ENCODE measurements at places on chromosomes 16 and 17.

DNA sequence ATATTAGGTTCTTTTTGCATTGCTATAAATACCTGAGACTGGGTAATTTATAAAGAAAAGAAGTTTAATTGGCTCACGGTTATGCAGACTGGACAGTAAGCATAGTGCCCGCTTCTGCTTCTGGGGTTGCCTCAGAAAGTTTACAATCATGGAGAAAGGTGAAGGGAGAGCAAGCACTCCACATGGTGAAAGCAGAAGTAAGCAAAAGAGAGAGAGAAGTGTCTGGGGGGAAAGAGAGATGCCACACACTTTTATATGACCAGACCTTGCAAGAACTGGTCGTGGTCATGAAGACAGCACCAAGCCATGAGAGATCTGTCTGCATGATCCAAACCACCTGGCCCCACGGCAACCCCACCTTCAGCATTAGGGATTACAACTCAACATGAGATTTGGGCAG is 45.4 kb downstream of the KCNJ16 start:
- no peak for DNase-seq

DNA sequence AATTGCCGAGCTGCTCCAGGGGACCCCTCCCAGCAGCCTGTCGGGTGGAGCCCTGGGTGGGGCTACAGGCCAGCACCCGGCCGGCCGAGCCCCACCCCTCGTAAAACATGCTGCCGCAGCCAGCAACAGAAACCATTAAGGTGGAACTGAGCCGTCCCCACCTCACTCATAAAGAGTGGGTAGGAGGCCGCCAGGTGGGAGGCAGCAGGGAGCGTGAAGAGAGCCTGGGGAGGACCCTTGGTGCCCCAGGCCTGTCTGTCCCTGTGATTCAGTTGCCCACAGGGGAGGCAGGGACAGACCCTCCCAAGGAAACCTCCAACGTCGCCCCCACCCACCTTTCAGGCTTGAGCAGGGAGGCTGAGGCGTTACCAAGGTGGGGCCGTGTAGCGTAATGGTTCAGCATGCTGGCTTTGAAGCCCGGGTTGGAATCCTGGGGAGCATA is 8.4 kb downstream of the FOXN1 start:
- DNase-seq: no peak

- peak; percentile 12 for DNase-seq
These were observed 180.9 kb downstream of the RPTOR start for GRCh38 chr17:80725517-80725916.

DNA sequence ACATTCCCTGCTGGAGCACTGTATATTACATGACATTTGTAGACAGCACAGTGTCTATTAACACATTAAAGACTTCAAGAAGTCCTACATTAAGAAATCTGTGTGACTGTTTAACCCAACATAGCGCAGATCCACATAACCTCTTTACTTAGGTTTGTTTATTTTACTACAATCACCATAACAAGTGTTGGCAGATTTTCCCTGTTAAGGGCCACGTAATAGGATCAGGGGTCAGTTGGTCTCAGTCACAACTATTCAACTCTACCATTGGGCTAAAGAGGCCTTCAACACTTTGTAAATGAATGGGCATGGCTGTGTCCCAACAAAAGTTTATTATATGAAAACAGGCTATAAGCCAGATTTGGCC is 51.3 kb upstream of the ADORA2B start:
- DNase-seq: peak; percentile 29

DNA sequence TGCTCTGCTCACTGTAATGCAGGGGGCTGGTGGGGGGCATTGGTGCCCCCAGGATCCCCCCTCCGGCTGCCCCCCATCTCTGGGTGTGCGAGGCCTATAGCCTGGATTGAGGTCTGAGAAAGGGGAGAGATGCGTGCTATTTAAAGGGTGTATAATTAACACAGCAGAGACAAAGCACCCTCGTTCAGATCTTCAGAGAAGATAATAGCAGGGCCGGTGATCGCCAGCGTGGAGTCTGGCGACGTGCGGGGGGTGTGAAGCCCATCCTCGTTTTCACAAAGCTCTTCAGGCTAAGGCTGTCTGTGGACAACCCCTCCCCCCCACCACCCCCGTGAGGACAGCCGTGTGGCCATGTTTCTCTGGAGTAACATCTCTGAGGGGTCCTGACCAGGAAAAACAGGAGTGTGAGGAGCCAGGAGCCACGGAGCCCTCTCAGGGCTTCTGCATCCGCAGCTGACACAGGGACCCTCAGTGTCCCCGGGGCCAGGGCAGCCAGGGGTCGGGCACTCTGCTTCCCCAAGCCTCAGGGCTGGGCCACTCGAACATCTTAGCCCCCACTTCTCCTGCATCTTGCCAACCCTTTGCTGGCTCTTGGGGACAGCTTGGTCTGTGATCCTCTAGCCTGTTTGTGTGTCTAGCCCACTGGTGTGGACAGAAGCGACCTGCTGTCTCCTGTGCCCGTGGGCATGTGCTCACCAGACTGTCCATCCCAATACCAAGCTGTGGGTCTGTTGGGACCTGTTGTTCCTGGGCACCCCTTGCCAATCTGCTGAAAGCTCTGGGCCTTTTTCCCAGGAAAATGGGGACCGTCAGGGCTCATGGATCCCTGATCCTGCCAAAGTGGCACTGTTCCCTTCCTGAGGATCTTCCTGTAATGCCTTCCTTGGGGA is 58.9 kb downstream of the BAIAP2 start:
- DNase-seq: no peak

DNA sequence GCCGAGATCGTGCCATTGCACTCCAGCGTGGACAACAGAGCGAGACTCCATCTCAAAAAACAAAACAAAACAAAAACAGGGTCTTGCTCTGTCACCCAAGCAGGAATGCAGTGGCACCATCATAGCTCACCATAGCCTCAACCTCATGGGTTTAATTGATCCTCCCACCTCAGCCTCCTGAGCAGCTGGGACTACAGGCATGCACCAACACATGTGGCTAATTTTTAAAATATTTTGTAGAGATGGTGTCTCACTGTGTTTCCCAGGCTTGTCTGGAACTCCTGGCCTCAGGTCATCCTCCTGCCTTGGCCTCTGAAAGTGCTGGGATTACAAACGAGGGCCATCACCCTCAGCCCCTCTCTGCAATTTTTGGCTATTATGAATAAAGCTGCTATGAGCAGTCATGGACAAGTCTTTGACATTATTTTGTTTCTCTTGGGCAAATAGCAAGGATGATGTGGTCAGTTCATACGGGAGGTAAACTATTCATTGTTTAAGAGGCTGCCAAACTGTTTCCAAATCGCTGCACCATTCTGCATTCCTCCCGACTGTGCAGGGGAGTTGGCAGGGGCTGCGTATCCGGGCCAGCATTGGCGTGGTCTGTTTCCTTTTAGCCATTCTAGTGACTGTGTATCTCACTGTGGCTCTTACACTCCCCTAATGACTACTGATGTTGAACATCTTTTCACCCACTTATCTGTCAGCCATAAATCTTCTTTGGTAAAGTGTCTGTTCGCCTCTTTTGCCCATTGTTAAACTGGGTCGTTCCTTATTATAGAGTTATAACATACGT is 21.1 kb downstream of the EIF4A3 start:
- DNase-seq: peak; percentile 84

DNA sequence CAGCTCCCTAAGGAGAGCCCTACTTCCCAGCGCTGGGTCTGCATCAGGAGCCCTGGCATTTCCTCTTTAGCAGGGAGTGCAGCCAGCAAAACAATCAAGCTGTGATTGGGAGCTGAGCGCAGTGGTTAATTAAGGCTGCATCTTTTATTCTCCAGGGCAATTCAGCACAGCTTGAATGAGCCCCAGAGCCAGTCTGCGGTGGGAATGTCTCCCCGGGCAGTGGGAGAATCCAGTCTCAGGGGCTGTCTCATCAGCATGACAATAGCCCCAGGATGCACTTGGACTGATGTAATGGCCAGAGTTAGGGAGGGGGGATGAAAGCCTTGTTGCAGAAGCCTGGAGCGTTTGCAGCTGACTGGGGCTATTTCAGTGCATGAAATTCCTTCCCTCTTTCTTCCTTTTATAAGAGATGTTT is 292.6 kb upstream of the SOX9 start:
- DNase-seq: no peak

DNA sequence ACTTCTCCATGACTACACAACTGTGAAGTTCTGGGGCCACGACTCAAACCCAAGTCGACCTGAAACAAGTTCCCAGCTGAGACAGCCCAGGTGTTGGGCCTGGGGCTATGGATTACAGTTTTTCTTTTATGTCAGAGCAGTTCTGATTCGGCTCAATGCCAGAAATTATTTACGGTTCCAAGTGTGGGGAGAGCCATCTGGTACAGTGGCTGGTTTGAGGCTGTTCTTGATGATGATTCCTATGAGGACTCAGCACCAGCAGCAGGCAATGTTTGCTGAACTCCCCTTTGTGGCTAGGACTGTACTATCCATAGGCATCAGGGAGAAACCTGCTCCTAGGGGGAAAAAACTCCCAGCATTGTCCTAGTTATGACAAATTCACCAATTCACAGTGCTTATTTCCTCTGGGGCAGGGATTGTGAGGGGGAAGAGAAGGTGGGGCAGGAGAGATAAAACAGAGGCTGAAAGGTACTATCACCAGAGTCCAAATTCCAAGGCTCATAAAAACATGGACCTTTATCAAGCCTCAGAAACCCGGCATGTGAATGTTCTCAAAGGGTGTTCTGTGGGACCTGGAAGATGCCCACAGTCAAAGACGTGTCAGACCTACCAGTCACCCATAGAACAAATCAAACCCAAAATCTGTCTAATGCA is 18.2 kb upstream of the CMTM4 start:
- DNase-seq: no peak

DNA sequence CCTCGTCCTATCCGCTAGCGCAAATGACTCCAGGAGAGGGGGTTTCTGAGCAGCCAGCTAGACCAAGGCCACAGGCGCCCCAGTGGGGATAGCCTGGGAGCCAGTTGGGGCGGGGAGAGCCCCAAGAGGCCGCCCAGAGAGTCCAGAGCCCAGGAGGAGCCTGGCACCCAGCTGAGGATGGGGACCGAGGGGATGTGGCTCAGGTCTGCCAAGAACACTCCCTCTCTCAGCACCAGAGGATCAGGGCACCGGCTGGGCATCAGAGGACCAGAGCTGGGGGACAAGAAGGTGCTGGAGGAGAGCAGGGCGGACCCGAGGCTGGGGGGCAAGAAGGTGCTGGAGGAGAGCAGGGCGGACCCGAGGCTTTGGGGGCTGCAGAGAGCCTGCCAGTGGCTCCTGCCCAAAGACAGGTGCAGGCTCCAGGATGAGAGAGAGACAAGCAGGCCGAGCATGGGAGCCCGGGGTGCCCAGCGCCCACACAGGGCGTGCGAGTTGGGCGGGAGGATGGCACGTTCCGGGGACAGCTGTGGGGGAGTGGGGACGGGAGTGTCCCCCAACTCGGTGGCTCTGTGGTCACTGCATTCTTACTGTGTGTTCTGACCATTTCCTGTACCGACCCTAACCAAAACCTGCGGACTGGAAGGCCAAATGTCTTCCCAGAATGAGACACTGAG is 39.4 kb downstream of the TIMM22 start:
- DNase-seq: no peak

DNA sequence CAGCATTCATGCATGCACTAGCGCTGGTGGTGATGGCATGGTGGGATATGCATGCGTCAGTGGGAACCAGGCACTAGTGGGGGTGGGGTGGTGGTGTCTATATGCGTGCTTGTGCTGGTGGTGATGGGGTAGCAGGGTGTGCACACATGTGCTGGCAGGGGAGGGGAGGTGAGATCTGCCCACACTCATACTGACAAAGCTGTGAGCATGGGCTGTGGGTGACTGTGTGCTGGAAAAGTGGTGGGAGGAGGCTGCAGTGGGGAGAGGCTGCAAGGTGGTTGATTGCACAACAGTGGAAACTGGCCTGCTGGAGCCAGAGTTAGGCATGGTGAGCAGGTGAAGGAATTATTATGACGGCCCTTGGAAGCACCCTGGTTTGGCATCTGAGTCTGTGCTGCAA is 31.3 kb upstream of the TEKT1 start:
- DNase-seq: no peak

DNA sequence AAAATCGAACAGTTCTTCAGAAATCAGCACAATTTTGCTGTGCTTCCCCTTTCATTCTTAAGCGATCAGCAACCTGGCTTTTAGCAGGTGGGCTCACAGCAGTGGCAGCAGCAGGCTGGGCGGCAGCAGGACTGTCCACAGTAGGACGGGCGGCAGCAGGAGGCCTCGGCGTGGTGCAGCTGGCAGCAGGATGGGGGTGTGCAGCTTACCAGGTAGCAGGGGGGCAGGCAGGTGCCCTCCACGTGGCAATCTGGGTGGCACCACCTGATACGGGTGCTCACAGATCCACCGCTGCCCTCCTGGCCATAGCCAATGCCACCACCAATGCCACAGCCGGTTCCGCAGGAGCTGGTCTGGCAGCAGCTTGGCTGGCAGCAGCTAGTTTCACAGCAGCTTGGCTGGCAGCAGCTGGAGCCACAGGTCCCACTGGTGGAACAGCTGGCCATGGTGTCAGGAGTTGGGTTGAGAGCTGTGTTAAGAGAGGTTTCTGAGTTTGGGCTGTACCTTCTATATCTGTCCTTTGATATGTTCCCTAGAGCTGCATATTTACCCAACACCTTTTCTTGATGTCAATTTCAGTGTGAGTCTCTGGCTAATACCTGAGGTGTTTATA is at the start of gene KRTAP1-4:
Gene KRTAP1-4 (minus strand): TSS at position 563 of the 613 bp plus-strand sequence. CDS start 117 bp downstream, at position 446.
- no peak for DNase-seq

DNA sequence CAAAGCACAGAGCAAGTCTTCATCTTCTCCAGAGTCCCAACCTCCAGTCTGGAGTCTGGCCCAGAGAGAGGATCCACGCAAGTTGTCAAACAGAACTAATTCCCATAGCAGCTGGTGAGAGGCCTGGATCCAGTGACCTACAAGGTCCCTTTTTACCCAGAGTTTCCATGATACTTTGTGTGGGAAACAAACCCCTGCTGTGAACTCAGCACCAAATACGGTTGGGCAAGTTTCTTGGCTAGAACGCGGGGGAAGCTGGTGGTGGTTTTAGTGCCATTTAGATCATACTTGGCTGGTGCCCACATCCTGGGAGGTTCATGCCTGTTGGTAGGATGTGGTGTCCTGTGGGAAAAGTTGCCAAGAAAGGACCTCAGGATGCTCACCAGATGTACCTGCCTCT is 18.1 kb downstream of the TMC7 start:
- DNase-seq: peak; percentile 59

DNA sequence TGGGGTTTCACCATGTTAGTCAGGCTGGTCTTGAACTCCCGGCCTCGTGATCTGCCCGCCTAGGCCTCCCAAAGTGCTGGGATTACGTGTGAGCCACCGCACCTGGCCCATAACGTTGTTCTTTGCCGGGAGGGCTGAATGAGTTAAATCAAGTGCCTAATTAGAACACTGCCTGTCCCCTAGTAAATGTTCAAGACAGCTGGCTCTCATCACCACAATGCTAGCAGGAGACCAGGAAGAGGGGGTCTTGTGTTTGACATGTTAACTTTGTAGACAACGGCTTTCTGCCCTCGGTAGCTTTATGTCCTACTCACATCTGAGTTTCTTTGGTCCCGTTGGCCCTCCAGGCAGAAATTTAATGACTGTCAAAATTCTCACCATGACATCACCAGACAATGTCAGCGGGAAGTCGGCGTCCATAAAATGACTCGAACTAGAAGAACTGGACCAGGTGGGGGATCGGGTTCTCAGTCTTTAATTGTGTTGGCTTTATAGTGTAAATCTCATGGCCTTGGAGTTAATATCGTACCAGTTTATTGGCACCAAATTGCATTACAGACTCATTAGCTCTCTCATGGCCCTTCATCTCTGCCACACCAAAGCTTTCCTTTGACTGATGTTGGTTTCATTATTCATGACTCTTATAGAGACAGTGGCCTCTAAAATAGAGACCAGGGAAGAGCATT is 11.4 kb upstream of the ITPRIPL2 start:
- no peak for DNase-seq
